ENCODE measurements at places on chromosomes 1 and 21.
A peak's percentile ranks its signal among the peaks of the same experiment; 100 is the strongest.

DNA sequence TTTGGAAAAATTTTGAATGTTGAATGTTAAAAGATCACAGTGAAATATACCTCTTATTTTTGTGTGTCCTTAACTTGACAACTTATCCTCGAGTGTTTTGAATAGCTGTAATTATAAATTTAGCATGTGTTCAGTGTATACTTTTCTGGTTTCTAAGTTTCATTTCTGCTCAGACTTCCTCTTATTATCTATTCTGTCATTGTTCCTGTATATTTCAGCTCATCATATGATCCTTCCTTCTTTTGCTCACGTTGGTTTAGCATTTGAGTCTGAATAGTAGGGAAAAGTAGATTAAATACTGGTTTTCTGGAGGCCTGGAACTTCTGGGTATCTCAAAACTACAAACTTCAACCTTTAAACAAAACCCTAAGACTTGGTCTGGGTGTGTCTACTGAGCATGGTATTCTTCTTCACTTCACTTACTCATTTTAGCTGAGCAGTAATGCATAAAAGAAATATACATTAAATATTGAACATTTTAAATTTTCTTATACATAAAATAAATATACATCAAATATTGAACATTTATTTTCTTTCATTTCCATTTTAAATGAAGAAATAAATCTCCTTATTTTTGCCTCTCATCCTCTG is 3.3 kb upstream of the ATP6V1G3 start:
- no peak for DNase-seq

DNA sequence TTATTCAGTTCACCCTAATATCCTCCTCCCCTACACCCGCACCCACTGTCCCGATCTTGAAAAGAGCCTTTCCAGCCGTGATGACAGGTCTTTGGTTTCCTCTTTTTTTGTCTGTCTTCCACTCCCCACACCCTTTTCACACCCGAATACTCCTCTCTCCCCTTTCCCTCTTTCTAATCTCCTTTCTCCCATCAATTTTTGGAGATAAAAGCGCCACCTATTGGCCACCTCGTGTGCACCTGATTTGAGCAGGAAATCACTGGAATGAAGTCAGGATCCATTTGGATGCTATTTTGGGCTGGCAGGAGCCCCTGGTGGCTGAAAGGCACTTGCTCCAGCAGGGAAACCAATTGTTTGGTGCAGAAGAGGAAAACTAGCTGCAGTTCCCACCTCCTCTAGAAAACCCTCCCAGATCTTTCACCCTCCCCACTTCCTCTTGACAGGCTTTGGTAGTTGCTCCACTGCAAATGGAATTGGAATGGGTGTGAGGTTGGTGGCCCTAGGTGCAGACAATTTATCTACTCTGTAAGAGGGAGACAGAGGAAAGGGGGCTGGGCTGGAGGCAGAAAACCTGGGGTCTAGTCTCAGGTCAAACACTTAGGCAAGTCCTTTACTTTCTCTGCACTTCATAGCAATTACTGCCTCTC is 8.4 kb downstream of the FOXE3 start:
- no peak for DNase-seq

DNA sequence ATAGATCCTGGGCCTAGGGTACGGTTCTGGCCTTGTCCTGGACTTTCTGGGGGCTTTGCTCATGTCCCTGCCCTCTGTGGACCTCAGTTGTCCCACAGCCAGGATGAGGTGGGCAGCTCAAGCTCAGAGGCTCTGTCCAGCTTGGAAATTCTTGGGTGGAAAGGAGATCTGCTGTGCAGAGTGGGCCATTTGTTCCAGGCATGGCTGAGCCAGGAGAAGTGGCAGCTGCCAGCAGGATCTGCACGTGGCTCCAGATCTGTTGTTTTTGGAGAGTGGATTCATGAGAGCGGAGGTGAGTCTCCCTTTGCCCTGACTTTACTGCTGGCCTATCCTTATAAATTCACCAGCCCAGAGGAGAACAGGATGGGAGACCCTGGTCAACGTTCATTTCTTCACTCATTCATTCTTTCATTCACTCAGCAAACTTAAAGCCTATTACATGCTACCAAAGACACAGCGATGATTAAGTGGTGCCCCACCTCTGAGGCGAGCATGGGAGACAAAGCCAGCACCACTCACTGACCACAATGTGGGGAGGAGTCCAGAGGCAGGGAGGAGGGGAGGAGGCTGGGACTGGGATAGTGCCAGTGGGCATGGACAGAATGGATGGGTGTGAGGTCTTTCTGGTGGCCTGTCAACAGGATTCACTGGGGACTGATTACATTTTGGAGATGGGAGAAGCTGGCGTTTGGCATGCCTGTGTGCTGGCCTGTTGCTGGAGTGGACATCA is 205.1 kb downstream of the TRABD2B start:
- DNase-seq, result no peak

DNA sequence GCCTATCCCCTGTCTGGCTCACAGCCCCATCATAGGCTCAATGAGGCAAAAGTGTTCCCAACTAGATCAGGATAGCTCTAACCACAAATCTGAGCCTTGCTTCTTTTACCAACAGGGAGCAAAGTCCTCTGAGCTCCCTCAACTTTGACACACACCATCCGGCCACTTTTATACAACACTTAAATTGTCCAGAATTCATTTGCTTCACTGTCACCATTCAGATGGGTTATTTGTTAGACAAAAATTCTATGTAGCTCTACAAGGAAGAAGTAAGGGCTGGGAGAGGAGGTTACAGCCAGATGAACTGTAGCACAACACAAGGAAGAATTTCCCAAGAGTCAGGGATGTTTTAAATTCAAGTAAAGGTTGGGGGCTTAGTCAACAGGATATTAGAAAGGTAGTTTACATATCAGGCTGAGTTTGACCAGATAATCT is 50.8 kb downstream of the TGFBR3 start:
- DNase-seq, result no peak

- DNase-seq, result no peak
Observed at GRCh38 chr21:44548922-44549321, 2.4 kb downstream of the KRTAP10-2 start.

DNA sequence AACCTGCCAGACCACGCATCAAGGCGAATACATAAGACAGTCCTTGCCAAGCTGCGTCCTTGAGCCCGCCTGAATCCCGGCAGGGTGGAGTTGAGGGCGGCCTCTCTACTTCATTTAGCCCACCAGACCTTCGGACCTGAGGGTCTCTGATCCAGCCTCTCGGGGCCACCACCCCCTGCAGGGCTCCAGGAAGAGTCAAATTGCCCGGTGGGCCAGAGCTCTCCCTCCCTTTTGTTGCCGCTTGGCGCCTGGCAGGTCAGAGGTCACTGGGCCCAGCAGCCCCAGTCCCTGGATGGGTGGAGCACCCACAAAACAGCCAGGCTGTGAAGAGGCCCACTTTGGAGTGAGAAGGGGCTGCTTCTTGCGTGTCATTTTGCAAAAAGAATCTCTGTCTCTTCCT is 9.0 kb downstream of the GNG4 start:
- no peak for DNase-seq

- no peak for DNase-seq
Observed at GRCh38 chr1:26530895-26531598, 1.5 kb downstream of the RPS6KA1 start.

- DNase-seq, result peak; percentile 59
Observed at GRCh38 chr1:2314273-2314802, 77.0 kb downstream of the MORN1 start.

- DNase-seq, result no peak
Observed at GRCh38 chr1:226111098-226111882, 48.8 kb downstream of the H3-3A start.

GRCh38 chr1:153400244-153400643 is 9.4 kb upstream of the S100A8 start:
- peak; percentile 27 for DNase-seq

GRCh38 chr1:184986250-184986649 is 11.9 kb upstream of the NIBAN1 start:
- no peak for DNase-seq

DNA sequence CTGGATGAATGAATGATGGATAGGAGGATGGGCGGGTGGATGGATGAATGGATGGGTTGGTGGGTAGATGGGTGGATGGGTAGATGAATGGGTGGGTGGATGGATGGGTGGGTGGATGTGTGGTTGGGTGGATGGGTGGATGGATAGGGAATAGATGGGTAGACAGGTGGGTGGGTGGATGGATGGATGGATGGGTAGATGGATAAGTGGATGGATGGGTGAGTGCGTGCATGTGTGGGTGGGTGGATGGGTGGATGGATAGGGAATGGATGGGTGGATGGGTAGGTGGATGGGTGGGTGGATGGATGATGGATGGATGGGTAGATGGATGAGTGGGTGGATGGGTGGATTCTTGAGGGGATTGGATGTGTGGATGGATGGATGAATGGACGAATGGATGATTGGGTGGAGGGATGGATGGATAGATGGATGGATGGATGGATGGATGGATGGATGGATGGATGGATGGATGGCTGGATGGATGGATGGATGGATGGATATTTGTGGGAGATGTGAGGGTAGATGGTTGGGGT is 68.7 kb downstream of the SDC3 start:
- DNase-seq, result no peak

- DNase-seq, result peak; percentile 78
Observed at GRCh38 chr1:29708796-29709703, 472.7 kb downstream of the PTPRU start.

GRCh38 chr1:6795661-6796060 is 10.4 kb downstream of the CAMTA1 start:
- DNase-seq, result no peak

- peak; percentile 6 for DNase-seq
Observed at GRCh38 chr1:81053826-81054225, 746.9 kb upstream of the ADGRL2 start.

DNA sequence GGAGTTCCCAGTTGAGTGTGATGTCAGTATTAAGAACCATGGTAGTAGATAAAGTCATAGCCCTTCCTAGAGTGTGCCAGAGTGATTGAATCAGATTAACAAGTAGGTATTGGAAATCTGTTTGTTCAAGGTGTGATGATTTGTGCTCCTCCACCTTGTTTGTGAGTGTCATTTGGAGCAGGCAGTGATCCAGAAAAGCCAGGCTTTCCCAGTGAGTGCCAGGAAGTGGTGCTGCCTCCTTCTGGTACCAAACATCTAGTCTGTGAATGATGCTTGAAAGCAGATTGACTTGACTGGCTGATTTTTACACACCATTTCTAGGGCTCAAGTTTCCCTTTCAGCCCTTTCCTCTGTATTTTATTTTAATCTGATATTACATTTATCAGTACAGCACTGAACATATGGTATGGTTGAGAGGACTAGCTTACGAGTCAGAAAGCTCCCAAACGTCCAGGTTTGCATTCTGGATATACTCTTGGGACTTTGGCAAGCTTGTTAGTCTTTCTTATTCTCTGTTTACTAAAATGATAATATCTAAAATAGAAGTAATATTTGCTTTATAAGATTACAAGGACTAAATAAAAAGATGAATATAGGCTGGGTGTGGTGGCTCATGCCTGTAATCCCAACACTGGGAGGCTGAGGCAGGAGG is 100.7 kb downstream of the PATJ start:
- DNase-seq, result peak; percentile 11

- DNase-seq, result no peak
Observed at GRCh38 chr1:151146072-151146411, 389 bp downstream of the SEMA6C start.

GRCh38 chr1:157137046-157137407 is 1.2 kb downstream of the ETV3 start:
- no peak for DNase-seq

GRCh38 chr1:8727809-8728213 is 89.6 kb downstream of the RERE start:
- DNase-seq, result peak; percentile 63

GRCh38 chr1:14804626-14805025 is 206.1 kb downstream of the KAZN start:
- no peak for DNase-seq

- DNase-seq, result peak; percentile 80
Observed at GRCh38 chr1:32350785-32351398, 11.4 kb downstream of the FAM229A start.

DNA sequence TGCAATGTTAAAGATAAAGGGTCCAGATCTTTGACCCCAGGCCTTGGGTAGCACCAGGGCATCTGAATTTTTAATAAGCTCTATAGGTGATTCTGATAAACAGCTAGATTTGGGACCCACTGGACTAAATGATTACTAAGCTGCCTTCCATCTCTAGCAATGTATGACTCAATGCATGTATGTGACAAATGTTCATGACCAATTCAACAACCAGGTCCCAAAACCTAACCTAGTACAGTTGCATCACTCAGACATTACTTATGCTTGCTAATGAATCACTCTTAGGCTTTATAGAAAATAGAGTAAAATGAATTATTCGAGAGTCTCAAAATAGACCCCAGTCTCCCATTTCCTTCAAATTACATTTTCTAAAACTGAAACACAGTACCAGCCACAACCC is 35.5 kb downstream of the RCAN1 start:
- DNase-seq, result no peak

GRCh38 chr1:241610056-241610815 is 29.9 kb downstream of the CHML start:
- DNase-seq, result no peak

DNA sequence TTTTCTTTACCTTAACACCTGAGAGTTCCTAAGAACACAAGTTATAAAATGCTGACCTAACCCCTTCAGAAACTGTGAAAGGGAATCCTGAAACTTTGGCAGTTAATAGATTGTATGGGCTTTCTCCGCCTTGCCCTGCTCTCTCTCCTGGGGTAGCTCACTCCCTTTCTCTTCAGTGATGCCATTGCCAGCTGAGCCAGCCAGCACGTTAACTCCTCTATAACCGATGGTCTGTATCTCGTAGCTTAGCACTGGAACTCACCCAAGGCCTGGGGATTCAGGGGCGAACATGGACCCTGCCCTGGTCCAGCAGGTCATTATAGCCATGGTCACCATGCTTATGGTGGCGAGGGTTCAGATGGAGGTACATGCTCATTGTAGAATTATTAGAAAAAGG is 40.7 kb downstream of the TRAPPC10 start:
- no peak for DNase-seq

- DNase-seq, result no peak
Observed at GRCh38 chr1:32186077-32186476, 6.6 kb downstream of the TXLNA start.

GRCh38 chr1:229116114-229116513 is 154.8 kb upstream of the RAB4A start:
- DNase-seq, result no peak

GRCh38 chr21:42263591-42264131 is 44.7 kb downstream of the ABCG1 start:
- no peak for DNase-seq
